Activated CD4-positive, alpha-beta T cell treated with anti-CD3 and anti-CD28 coated beads, Interleukin-10, Interleukin-2, amounts not matched to agents 100 ng/mL and 50 ng/mL, durations not matched to agents 16 hours and 8 hours (primary cell): ENCODE measurements at places on chromosomes 16 and 17.
A peak's percentile ranks its signal among the peaks of the same experiment; 100 is the strongest.

- no peak for DNase-seq
Observed at GRCh38 chr16:57283959-57284208, 588 bp downstream of the PLLP start.

- no peak for DNase-seq
Observed at GRCh38 chr16:29230671-29231096, 175.8 kb downstream of the NPIPB11 start.

DNA sequence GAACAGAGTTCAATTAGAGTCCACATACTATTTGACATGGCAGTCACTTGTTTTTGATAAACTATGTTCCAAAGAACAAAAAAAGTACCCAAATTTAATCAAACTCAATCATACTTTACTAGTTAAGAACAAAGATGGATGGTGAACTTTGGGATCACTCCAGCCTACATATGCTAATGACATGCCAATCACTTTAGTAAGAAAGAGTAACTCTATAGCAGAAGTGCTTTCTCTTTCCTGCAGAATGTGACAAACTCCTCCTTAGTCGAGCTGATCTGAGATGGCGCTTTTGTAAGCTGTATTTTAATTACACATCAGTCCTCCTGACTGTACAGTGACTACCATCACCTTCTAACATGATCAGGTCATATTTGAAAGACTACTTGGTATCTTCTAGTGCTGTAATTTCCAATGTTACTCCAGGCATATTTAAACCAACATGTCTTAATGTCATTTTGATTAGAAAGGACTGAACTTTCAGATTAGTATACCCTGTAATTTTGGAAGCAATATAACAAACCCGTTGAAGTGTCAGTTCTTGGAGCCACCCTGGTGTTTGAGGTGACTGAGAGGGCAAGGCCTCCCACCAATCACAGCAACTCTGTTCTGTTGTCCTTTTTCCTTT is 4.1 kb downstream of the NETO2 start:
- no peak for DNase-seq

- no peak for DNase-seq
Observed at GRCh38 chr16:89912627-89913026, 6.0 kb upstream of the MC1R start.

GRCh38 chr16:20347666-20348364 is 4.7 kb downstream of the UMOD start:
- DNase-seq = no peak

DNA sequence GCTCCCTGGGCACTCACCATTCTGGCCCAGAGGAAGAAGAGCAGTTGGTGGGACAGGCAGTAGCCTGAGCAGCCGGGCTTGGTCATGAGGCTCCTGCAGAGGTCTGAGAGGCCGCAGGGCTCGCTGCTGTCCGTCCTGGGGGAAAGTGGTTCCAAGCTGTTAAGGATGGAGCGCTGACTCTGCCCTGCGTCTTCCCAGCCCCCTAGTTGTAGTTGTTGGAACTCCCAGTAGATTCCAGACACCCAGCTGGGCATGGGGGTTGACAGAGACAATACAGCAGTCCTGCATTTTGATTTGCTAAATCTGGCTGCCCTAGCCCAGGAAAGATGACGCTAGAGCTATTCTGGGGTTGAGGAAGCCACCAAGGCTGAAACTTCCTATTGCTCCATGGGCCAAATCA is 7.3 kb downstream of the C16orf89 start:
- no peak for DNase-seq

DNA sequence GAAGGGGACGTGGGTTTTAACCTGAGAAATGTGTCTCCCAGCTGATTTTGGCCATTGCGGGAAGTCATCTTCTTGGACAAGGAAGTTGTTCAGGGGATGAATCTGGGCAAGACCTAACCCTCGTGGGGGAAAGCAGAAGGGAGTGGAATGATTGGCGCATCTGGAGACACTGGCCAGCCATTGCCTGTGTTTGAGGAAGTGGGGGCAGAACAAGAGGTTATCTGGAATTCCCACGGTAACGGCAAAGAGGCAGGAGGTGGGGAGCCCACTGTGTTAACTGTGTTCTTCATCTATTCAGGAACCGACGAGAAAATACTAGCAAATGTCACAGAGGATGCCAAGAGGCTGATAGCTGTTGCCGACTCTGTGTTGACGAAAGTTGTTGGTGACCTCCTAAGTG is 66.9 kb downstream of the RNF213 start:
- DNase-seq = no peak

DNA sequence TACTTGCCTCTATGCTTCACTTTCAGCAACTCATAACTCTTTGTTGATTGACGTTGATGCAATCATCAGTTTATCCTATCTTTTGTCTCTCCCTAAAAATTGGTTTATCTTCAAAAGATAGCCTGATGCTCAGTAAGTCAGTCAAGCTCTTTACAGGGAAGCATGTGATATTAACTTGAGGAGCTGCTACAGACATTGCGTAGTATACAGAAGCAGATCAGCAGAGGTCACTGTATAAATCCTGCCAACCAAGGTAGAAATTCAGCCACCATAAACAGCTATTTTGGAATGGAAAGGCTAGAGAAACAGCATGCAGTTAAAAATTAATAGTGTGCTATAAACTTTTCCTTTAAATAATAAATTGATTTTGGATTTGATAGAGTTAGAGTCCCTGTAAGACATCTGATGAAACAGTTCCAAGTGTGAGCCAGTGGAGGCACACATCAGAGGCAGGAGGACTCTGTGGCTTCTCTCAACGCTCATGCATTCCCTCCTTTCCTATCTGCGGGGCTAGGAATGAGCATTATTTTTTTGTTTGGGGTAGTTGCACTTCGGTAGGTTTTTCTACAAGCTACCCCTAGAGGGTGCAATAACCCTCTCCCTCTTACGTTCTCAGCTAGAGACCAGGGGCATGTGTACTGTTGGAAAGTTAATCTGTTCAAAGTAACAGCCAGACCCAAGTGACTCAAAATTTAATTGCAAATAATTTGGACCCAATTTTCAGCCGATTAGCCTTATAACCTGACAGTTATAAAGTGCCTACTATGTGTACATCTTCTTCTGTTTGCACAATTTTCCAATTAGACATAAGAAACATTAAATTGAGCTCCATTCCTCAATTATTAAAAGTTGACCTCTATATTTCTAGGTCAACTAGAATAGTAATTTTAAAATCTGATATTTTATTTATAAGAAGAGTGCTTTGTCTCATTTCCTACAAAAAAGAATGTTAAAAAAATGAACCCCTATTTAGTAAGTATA is 647.7 kb upstream of the SOX9 start:
- DNase-seq = peak; percentile 31

DNA sequence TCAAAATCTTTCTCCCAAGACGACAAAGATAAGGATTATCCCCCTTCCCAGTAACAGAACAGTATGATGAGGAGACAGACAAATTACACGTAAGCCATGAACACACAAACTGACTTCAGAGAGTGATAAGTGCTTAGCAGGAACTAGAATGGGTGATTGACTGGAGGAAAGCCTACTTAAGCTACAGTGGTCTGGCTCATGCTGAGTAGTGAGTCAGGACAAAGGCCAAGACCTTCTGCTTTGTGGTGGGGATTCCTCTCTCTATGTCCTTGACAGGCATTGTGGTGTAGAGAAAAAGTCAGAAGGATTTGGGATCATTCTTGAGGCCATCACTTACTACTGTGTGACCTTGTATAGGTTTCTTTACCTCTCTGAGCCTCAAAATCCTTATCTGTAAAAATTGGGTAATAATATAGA is 381.9 kb upstream of the CCL2 start:
- DNase-seq = no peak

DNA sequence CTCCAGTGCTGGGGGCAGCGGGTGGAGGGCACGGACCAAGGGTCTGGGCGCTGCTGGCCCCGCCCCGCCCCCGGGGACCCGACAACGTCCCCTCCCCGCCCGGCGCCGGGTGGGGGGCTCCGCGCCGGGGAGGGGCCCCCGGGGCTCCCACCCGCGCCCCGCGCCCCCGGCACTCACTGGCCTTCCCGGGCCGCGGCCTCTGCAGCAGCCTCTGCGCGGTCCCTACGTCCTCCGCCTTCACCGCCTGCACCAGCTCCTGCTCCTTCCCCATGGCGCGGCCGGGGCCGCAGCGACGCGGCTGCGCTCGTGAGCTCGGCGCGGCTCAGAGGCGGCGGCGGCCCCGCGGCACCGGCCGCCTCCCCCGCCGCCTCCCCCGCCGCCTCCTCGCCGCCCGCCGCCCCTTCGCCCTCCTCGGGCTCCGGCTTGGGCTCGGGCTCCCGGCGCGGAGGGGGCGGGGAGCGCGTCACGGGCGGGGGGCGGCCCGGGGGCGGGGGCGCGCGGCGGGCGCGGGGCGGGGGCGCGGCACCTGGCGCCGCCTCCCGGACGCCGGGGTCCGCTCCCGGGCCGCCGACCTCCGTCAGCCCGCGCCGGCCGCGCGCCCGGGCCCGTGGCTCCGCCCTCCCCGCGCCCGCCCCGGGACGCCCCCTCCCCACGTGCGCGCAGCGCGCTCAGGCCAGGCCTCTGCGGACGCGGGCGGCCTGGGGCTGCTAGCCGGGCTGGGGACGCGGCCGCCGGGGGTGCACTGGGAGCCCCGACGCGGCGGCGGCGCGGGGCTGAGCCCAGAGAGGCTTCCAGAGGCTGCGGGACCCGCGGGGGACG is at the start of gene CASKIN1:
TSS of gene CASKIN1 (minus strand) at position 444 of the 819 bp plus-strand sequence. CDS start at position 271, 173 bp downstream.
- no peak for DNase-seq

GRCh38 chr17:41592601-41593305 is 6.1 kb upstream of the KRT14 start:
- DNase-seq = no peak

DNA sequence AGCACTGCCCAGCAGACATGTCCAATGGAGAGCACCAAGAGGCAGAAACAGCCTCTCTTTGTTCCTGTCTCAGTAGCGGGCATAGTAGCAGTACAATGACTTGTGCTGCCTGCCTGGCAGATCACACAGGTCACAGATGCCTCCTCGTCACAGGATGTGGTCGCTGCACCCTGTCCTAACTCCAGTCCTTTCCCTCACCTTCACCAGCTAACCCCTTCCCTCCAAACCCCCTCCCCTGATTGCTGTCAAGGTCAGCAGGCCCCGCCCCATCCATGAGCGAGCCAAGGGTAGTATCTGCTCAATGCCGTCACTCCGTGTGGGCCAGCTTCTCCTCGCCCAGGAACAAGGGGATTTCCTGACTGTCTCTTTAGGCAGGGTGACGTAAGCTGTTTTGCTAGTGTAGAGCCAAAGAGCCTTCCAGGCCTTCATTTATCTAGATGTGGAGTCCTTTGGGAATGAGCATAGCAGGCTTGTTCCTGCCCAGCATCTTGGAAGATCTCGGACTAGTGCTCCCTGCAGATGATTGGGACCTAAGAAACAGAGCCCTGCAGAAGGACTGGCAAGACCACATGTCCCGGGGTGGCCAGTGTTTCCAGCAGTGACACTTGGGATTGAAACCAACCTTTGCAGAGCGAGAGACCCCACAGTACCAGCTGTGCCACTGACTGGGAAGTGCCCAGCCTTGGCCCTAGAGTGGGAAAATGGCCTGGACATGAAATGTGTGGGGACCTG is 75.9 kb upstream of the TNRC6C start:
- DNase-seq = peak; percentile 90

DNA sequence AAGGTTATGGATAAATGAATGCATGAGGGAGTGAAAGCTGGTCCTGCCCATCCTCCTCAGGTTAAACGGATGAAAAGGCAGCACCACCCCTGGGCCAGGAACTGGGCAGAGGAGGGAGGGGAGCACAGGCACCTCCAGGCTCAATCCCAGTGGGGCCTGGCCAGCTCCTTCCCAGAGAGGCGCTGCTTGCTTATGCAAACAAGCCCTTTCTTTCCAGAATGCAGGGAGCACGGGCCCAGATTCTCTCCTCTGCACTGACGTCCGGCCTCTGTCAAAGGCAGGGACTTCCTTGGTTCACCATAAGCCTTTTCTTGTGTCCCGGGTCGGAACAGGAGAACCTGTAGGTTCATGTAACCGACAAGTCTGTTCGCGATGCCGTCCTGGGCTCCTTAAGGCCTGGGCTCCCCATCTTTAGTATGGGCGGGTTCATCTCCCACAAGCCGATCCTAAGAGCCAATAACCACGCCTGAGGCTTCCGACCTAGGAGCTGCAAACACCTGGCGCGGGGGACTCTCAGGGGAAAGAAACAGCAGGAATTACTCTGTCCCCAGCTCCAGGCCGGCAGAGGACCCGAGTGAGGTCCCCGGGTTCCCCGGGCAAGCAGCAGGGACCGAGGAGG is 16.3 kb downstream of the ENPP7 start:
- no peak for DNase-seq

DNA sequence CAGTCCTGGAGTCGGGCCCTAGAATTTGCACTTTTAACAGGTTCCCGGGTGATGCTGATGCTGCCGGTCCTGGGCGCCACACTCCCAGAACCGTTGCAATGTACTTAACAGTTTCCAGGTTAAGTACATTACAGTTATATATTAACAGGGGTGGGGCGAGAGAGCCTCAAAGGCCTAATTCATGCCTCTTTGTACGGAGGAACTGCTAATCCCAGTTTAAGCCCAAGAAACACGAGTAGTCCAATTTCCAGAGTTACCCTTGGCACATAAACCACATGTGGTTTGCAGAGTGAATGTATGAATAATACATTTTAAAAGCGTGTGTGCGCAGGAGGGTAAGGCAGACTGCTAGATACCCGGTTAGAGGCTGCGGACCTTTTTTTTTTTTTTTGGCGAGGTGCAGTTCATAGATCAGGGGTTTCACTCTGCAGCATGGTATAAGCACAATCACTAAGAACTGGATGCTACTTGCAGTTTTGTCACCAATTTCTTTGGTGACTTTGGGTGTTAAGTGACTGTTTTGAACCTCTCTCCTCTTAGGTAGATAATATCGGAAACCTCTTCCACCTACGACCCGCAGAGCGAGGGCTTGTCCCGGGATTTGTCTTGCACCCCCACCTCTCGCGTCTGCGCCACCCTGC is 713 bp downstream of the COX11 start:
- peak; percentile 65 for DNase-seq

DNA sequence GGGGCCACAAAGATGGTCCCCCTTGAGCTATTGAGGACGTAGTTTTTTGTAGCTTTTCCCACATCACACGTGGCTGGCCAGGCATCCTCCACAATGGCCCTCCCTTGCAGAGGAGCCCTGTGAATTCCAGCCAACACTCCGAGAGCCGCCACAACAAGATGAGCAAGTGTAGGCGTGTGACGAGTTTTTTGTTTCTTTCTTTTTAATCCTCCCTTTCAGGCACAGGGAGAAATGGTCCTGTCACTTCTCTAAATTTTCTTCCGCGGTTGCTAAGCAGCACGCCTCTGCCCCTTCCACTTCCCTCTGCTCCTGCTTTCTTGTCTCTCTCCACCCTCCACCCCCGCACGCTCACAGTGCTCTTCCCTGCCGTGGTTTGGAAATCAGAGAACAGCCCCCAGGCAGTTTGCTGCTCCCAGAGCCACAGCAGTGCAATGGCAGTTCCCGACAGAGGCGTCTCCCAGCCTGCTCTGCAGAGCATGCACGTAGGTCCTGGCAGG is 68.0 kb upstream of the MRTFB start:
- DNase-seq = no peak
